ENCODE measurements at places on chromosomes 13 and 19.
A peak's percentile ranks its signal among the peaks of the same experiment; 100 is the strongest.

- no peak for DNase-seq
Observed at GRCh38 chr13:90997951-90998350, 349.5 kb upstream of the MIR17HG start.

DNA sequence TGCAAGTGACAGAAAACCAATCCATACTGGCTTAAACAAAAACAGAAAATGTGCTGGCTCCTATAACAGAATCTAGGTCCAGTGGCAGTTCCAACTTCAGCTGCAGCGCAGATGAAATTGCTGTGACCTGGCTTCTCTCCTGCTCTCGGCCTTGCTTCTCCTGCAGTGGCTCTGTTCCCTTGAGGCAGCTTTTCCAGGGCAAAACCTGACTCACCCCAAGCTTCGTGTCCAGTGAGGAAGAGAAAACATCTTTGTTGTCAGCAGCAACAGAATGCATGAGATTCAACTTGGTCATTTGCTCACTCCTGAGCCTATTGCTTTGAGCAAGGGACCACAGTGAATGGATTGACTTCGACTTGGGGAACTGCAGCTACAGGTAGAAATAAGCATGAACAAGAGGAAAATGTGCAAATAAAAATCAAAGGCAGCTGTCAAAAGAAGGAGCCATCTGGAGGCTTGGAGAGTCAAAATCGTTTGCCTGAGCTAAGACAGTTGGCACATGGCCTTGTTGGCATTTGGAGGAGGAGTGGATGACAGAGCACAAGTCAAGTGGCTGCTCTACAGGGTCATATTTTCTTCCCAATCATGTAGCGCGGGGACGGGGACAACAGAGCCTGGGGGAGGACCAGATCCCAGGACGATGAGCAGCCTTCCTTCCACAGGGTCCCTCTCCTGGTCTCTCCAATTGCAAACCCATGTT, 523.4 kb downstream of the FGF9 start:
- no peak for DNase-seq

GRCh38 chr13:70841240-70842061, 733.2 kb upstream of the KLHL1 start:
- DNase-seq = no peak

- DNase-seq = no peak
Observed at GRCh38 chr13:55361141-55361540, 1779.6 kb upstream of the PRR20A start.

GRCh38 chr13:99421271-99421670, 80.0 kb upstream of the TM9SF2 start:
- no peak for DNase-seq

GRCh38 chr19:23520441-23520840, 125.2 kb upstream of the ZNF91 start:
- DNase-seq = no peak

GRCh38 chr13:79966493-79966895, 374.4 kb downstream of the SPRY2 start:
- DNase-seq = no peak

- no peak for DNase-seq
Observed at GRCh38 chr19:50723735-50724521, 764 bp downstream of the CLEC11A start.

GRCh38 chr19:9156304-9156703, 16.1 kb downstream of the ZNF317 start:
- DNase-seq = no peak

GRCh38 chr19:5447700-5448311, 7.4 kb upstream of the ZNRF4 start:
- DNase-seq = no peak

GRCh38 chr19:47040869-47041268, 7.6 kb downstream of the TMEM160 start:
- DNase-seq = no peak

DNA sequence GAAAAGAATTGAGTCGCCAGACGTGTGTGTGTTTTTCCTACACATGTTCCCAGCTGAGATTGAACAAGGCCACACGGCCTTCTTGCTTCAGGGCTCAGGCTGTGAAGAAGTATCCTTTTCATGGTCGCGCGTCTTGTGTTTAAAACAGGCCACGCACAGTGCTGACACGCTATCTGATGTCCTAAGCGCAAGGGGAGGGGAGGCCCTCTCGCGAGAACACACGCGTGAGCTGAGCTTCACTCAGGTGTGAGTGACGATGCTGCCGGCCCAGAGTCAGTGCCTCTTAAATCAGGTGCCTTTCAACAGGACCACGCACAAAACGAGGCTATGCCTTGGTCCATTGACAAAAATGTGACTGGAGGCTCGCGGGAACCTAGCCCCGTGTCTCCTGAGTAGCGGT, 103.7 kb downstream of the TEX29 start:
- no peak for DNase-seq

DNA sequence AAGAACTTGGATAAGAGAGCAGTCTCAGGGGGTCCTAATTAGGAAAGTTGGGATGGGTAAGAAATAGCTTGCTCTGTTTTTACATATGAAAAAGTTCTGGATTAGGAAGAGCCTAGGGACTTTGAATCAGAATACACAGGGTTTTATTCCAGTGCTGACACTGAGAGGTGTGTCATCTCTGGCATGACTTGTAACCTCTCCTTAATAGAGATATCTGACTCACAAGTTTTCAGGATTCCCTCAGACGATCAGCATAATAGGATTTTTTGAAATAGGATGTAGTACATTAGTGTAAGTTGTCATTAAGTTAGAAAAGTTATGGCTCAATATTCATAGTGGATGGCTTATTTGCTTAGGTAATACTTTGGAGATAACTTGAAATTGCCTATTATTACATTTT, 555.2 kb upstream of the MIR17HG start:
- DNase-seq = no peak

- DNase-seq = no peak
Observed at GRCh38 chr13:47865883-47866282, 135.2 kb downstream of the SUCLA2 start.

- DNase-seq = no peak
Observed at GRCh38 chr13:82661126-82661525, 1221.1 kb downstream of the SLITRK1 start.

DNA sequence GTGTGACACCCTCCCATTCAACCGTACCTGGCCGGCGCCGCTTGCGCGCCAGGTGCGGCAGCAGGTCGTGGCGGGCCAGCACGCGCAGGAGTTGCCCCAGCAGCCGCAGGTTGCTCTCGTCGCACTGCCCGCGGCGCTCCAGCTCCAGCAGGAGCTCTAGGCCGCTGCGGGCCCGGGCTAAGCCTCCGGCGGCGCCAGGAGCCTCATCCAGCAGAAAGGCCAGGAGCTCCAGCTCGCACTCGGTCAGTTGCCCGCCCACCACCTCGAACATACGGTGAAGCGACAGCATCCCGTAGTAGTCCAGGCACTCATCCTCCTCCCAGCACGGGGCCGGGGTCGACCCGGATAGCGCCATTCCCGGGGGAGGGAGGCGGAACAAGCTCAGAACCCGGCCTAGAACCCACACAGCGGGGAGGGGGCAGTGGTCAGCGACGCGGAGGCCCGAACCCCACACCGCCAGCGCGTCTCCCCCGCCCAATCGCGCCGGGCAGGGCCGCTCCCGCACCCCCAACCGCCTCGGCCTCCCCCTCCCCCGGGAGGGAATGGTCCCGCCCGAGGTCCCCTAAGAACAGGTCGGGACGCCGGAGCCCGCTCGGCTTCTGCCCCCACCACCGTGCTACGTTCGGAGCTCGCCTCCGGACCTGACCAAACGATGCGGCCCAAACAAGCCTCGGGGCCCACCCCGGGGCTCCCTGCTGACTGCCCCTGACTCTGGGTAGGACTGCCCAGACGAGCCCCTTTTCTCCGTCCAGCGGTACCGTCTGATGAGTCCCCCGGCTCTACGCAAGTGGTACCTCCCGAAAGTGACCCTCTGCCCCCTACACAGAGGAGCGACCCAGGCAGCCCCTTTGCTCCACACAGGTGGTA, 591 bp downstream of the DEDD2 start:
- no peak for DNase-seq

- peak; percentile 91 for DNase-seq
Observed at GRCh38 chr19:21851596-21852345, 15.8 kb upstream of the ZNF43 start.

DNA sequence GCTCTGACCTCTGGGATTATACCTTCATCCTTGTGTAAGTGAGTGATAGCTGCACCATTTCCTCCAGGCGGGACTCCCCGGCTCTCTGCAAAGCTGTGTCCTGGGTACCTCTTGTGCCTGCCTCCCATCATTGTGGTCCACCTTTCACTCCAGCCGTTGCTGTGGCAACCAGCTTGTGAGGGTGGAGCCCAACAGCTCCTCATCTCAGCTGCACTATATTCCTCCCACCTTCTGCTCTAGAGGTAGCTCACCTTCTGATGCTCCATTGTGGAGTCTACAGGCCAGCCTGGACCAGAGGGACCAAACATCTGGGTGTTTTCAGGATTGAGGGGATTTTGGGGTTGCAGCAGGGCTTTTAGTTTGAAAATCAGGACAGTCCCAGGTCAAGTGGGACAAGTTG, 708.2 kb downstream of the UQCRFS1 start:
- DNase-seq = no peak

DNA sequence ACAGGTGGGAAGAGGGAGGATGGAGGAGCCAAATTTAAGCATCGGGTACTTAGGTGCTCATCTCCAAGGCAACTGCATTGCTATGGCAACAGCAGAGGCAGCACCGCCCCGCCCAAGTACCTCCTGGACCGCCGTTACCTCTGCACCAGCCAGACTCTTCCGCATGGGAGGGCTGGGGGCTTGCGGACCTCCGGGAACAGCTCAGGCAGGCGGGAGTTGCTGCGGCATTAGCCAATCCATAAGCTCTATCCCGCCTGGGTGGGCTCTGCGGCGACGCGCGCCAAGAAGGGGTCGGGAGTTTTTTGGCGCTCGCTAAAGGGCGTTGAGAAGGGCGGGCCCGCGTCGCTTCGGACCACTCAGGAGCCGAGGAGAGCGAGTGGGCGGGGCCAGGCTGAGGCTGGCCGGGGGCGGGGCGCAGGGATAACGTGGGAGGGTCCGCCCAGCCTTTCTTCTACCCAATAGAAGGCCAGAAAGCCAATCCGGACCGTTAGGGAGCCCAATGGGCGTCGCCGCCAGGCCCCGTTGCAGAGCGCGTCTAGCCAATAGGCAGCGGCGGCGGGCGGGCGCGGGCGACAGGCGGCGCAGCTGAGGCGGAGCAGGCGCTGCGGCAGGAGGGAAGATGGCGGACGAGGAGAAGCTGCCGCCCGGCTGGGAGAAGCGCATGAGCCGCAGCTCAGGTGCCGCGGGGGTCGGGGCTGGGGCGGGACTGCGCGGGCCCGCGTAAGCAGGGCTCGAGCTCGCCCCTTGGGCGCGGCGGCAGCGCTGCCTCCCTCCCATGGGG, at the start of gene PIN1:
TSS of gene PIN1 (plus strand) at position 593 of the 781 bp plus-strand sequence. CDS start at position 620, 27 bp downstream.
- DNase-seq = peak; percentile 99

DNA sequence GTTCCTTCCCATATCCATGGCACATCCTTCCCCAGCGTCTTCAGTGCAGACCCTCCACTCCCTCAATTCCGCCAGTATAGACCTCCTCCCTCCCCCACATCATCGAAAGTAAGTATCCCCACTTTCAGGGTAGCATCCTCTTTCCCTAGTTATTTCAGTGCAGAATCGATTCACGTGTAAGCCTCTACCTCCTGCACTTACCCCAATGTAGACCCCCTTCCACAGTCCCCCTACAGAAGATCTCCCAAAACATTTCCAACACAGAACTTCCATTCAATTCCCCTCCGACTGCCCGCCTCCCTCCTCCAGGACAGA, 664 bp downstream of the IRF3 start:
- DNase-seq = no peak
